Stimulated activated CD8-positive, alpha-beta memory T cell treated with anti-CD3 and anti-CD28 coated beads, Interleukin-7, amount 100 ng/mL, for 1 hour (primary cell): ENCODE measurements at places on chromosomes 2 and 18.

- no peak for DNase-seq
These were observed 27.1 kb upstream of the TFPI start for GRCh38 chr2:187581125-187581896.

DNA sequence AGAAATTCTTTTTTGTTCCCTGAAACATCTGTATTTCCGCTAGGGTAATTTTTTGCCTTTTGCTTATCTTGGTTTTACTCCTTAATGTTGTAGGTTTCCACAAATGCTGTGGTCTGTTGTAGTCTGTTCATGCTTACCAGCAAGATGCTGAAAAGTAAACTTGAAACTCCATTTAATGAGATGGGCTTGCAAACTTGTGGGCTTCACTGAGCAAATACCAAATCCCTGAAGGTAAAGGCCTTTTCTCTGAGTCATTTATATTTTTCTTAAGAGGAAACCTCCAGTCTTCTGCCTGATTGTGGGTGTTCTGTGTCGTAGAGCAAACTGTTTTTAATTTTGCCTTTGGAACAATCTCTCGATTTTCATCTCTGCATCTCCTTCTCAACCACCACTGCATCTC is 9.3 kb downstream of the SP140 start:
- no peak for DNase-seq

DNA sequence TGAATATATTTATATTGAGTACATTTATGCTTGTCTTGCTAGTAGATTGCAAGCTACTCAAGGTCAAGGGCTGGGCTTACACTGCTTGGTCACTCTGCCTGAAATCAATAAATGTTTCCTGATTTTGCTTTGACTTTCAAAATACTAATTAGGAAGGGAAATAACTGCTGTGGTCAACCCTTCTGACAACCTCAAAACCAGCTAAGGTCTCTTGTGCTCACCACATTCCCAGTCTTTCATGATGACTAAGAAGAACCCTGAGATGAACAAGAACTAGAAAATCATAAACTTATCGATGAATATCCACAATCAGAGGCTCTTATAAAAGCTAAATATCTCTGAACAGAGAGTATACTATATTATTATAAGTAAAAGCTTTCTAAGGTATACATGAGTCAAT is 33.3 kb downstream of the ABCB11 start:
- no peak for DNase-seq

DNA sequence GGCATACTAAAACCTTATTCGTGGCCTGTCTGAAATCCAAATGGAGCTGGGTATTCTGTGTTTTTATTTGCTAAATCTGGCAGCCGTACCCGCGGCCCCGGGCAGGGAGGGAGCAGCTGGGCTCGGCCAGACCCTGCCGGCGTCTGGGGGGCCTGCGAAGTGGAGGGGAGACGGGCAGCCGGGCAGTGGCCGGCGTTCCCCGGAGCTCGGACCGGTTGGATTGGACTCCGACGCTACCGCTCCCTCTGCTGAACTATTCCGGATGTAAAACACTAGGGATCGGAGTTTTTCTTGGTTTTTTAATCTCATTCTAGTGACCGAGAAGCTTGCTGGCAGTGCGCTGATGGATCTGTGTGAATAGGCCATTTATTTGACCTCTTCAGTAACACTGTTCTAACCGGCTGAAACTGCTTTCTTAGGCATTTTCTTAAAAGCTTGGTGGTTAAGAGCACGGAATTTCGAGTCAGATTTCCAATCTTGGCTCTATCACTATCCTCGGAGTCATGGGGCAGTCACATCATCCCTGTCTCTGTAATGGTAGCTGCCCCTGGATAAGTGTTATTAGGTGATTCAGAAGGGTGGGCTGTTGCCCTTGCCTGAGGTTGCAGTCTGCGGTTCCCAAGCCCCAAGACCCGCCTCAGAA is 694 bp downstream of the UNC50 start:
- DNase-seq = no peak

DNA sequence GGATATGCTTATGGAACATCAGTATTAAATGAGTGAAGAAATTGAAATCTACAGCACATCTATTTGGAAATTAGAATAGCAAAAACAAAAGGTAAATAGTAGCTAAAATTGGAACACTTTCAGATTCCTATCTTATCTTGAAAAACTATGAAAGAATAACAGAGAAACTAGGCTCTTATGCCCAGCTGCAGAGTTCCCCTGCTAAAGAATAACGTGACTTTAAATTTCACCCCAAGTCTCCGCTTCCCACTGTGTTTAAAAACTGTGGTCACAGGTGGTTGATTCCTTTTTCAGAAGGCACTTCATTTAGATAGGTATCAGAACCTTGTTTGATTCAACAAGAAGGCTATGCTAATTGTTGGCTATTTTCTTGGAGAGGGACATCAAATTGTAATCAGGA is 30.1 kb downstream of the ARHGAP28 start:
- DNase-seq = no peak

DNA sequence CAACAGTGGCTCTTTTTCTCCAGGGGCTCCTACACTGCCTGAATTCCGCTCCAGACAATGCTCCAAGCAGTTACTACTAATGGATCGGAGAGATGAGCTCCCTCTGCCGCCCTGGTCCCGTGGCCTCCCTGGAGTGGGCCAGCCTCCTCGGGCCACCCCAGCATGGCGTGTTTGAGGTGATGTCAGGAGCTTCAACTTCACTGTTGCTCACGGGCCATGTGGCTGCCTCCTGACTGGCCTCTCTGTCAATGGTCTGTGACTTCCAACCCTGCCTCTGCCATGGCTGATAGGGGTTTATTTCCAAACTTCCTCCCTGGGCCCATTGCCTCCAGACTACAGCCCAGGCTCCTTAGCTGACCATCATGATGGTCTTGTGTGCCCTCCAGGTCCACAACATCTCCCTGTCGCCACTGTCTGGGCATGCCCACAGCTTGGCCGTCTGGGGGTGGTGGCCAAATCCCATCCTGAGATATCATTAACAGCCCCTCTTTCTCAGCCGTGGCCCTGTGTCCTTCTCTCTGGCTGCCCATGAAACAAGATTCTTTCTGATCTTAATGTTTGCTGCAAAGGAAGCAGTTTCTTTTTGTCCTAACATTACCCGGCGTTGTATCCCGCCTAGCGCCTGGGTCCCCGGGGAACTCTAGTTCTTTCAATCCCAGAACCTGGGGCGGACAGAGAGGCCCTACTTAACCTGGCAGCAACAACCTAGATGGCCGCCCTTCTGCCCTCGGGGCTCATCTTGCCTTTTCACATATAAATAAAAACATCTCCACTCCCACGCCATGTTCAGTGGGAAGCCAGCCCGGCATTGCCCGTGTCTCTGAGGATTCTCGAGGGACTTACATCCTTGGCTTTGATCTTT is 38.1 kb downstream of the ATOH8 start:
- no peak for DNase-seq

- no peak for DNase-seq
These were observed 257.2 kb downstream of the TXNL1 start for GRCh38 chr18:56381196-56381595.

GRCh38 chr2:112572005-112572404 is 12.4 kb upstream of the CHCHD5 start:
- no peak for DNase-seq

- no peak for DNase-seq
These were observed 6.5 kb upstream of the VPS54 start for GRCh38 chr2:64025741-64026140.

- DNase-seq = no peak
These were observed 158.0 kb downstream of the INHBB start for GRCh38 chr2:120503793-120504571.

DNA sequence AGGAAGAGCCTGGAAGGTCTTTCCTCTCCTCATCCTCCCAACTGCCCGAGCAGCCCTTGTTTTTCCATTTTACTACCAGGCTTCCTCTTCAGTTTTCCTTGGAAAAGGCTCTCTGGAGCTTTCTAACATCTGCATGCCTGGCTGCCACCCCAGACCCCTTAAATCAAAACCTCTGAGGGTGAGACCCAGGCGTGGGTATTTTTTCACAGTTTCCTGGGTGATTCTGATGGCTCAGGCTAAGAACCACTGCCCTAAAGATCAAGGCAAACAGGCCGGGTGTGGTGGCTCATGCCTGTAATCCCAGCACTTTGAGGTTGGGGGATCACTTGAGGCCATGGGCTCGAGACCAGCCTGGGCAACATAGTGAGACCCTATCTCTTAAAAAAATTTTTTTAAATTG is 35.4 kb downstream of the EMILIN2 start:
- no peak for DNase-seq

- no peak for DNase-seq
These were observed 18.7 kb upstream of the SCYGR1 start for GRCh38 chr2:227406177-227407031.

DNA sequence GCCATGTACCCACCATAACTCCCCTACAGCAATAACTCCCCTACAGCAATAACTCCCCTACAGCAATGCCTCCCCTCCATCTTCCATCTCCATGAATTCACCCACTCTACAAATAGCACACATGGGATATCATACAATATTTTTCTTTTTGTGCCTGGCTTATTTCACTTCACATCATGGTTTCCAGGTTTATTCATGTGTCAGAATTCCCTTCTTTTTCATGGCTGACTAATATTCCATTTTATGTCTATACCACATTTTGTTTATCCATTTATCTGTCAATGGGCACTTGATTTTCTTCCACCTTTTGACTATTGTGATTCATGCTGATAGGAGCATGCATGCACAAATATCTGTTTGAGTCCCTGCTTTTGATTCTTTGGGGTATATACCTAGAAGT is 178.3 kb downstream of the SMAD7 start:
- DNase-seq = no peak

DNA sequence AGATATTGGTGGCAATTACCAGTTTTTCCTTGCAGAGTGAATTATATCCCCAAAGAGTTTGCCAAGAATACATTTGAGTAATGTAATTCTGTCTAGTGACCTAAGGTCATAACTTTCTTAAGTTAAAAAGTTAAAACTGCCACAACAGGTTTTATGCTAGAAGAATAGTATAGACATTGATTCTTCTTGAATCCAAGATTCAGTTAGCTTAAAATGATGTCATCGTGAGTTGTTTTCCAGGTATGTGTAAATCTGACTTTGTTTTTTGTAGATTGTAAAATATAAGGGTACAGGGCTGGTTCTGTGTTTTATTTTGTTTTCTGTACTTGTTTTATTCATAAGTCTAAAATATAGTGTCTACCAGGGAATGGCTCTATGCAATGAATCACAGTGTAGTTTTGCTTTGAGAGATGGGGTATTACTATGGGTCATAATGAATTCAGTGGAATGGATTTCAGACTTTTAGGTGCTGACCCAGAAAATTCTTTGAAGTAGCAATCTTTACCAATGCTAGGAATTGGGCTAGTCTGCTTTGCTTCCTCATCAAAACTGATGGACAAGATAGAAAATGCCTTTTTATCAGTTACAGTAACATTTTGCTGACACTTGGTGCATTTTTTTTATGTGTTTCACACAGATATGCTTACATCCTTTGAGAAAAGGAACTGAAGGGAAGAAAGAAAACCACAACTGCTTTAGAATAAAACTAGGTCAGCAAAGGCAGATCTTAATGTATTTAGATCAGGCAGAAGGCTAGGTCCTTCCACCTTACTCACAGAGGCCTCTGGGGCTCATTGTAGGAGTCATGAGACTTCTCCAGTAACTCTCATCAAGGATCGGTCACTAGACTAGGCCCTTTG is 20.8 kb upstream of the MGAT5 start:
- DNase-seq = no peak

- DNase-seq = no peak
These were observed 10.3 kb downstream of the PECR start for GRCh38 chr2:216071111-216071851.

DNA sequence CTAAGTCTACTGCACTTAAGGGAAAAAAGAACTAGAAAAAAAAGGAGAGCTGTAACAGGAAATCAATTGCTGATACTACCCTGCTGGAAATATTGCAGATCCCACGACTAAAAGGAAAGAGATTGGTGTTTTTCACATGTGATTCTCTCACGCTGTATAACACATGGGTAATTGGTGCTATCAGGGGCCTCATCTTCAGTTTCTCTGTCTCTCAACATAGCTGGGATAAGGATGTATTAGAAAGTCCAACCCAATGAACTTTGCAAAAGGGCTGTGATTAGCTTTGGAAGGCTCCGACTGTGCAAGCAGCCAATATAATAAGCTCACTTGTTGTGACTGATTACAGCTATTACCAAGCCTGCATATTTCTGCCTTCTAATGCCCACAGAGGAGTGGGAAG is 133.4 kb downstream of the NRP2 start:
- no peak for DNase-seq

GRCh38 chr18:49921318-49921985 is 108.1 kb upstream of the ACAA2 start:
- no peak for DNase-seq

GRCh38 chr2:218313356-218313755 is 21.1 kb upstream of the TMBIM1 start:
- DNase-seq = no peak

- no peak for DNase-seq
These were observed 181.1 kb upstream of the EPAS1 start for GRCh38 chr2:46116150-46116549.

DNA sequence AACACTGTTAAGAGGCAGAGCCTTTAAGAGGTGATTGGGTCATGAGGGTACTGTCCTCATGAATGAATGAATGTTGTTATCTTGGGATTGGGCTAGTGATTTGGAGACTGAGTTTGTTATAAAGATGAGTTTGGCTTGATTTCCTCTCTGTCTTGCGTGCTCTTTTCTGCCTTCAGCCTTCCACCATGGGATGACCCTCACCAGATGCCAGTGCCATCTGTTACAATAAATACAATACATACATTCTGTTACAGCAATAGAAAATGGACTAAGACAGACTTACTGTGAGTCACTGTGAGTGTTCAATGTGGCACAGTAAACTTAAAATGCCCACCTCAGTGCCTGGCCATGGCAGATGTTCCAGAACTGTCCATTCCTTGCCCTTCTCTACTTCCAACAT is 95.0 kb upstream of the ZFP36L2 start:
- DNase-seq = no peak

GRCh38 chr18:77250926-77251729 is 1.5 kb downstream of the GALR1 start:
- DNase-seq = no peak

GRCh38 chr18:7683753-7684152 is 116.6 kb downstream of the PTPRM start:
- DNase-seq = no peak

DNA sequence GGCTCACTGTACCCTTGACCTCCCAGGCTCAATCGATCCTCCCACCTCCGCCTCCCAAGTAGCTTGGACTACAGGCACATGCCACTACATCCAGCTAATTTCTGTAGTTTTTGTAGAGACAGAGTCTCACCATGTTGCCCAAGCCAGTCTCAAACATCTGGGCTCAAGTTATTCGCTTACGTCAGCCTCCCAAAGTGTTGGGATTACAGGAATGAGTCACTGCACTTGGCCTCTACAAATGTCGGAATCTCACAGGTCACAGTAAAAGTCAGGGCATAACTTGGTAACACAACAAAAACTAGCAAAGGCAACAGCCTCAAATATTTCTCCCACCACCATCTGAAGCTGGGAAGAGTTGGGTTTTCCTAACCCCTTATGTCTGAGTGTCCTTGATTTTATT is 25.3 kb downstream of the SCG2 start:
- no peak for DNase-seq
